ENCODE measurements at places on chromosomes 3 and 15. TPM values are rescaled to one million over a fixed set of nuclear protein-coding genes. Genes with fewer than 3 reads are reported as not detected.

TGM5 gene
- polyA plus RNA-seq: 0.16 TPM

ATXN7 gene
- polyA plus RNA-seq: 11.3 TPM

CATSPER2 gene
- polyA plus RNA-seq: 2.1 TPM

ANKRD63 gene
- polyA plus RNA-seq: 0.32 TPM

NEK11 gene
- polyA plus RNA-seq: 7.8 TPM

GRM2 gene
- 0.33 TPM for polyA plus RNA-seq

LINGO1 gene
- 6.3 TPM for polyA plus RNA-seq

IL17RC gene
- polyA plus RNA-seq: 28.4 TPM

CD86 gene
- 1.5 TPM for polyA plus RNA-seq

LRRC49 gene
- 6.0 TPM for polyA plus RNA-seq

XCR1 gene
- 0.27 TPM for polyA plus RNA-seq

ATP13A5 gene
- polyA plus RNA-seq: 0.63 TPM

DNASE1L3 gene
- 0.86 TPM for polyA plus RNA-seq

FGD5 gene
- 18.2 TPM for polyA plus RNA-seq

SNRK gene
- 30.4 TPM for polyA plus RNA-seq

PLSCR5 gene
- not detected for polyA plus RNA-seq

ERICH6 gene
- 0.11 TPM for polyA plus RNA-seq

TUSC7 gene
- not detected for polyA plus RNA-seq

LMAN1L gene
- polyA plus RNA-seq: not detected

SENP5 gene
- 20.9 TPM for polyA plus RNA-seq

PLAAT1 gene
- 24.4 TPM for polyA plus RNA-seq

STRA6 gene
- polyA plus RNA-seq: 0.97 TPM

GRIP2 gene
- polyA plus RNA-seq: 29.3 TPM

RASGRF1 gene
- polyA plus RNA-seq: 0.13 TPM

EIF4E3 gene
- 7.9 TPM for polyA plus RNA-seq

PLCH1 gene
- 0.32 TPM for polyA plus RNA-seq

GOLGA8N gene
- 19.5 TPM for polyA plus RNA-seq

GABRB3 gene
- polyA plus RNA-seq: 1.0 TPM

KIF15 gene
- 9.2 TPM for polyA plus RNA-seq

CCDC54 gene
- polyA plus RNA-seq: 2.8 TPM

CASR gene
- polyA plus RNA-seq: not detected

MUSTN1 gene
- 169 TPM for polyA plus RNA-seq

ZPLD1 gene
- polyA plus RNA-seq: not detected

APBA2 gene
- 3.9 TPM for polyA plus RNA-seq

BFSP2 gene
- polyA plus RNA-seq: not detected

ACKR4 gene
- polyA plus RNA-seq: 1.6 TPM

EFCAB12 gene
- 0.13 TPM for polyA plus RNA-seq

RHOV gene
- 0.34 TPM for polyA plus RNA-seq

TLR9 gene
- polyA plus RNA-seq: 0.44 TPM

Data from forelimb muscle (tissue), 1 donor.